T-cell (primary cell): ENCODE measurements at places on chromosomes 6 and 20.

GRCh38 chr6:139019722-139020121 lies 8.8 kb upstream of the ABRACL start:
- DNase-seq = no peak

DNA sequence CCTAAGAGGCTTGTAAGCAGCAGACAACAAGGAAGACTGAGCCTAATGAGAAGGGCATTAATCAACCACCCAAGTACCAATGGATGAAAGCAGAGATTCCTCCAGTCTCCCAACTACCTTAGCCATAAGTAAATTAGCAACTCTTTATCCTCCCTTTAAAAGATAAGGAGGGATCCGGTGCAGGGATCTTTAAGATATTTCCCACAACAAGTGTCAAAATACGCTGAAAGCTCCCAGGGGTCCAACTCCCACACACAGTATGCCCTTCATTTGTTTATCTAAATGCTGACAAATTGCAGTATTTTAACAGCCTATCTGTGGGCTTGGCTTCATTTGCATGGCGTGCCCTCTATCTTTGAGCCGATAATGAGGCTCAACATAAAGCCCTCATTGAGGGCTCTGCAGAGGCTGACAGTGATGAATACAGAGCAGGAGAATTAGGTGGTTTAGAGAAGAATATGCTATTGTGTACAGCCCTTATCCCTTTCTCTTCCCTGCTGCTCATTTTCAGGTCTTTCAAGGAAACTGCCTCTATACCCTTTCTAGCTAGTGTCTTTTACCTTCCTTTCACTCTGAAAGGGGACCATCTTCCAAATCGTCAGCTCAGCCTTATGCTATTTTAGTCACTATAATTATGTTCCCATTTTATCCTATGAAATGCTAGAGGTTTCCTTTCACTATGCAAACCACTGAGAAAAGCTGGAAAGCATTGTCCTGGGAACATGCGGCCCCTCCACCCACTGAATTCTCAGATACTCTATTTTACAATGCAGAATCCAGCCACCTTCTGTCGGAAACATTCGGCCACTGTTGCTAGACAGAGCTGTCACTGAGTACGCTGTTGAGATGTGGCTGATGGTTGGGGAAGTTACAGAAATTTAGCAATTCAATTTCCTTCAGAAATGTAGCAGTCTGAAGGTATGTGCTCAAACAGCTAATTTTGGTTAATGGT lies 575.2 kb upstream of the JAG1 start:
- no peak for DNase-seq

- DNase-seq = no peak
Measured at GRCh38 chr6:11798096-11798495, 19.5 kb upstream of the ADTRP start.

GRCh38 chr6:75530696-75531095 lies 37.1 kb upstream of the FILIP1 start:
- DNase-seq = no peak

DNA sequence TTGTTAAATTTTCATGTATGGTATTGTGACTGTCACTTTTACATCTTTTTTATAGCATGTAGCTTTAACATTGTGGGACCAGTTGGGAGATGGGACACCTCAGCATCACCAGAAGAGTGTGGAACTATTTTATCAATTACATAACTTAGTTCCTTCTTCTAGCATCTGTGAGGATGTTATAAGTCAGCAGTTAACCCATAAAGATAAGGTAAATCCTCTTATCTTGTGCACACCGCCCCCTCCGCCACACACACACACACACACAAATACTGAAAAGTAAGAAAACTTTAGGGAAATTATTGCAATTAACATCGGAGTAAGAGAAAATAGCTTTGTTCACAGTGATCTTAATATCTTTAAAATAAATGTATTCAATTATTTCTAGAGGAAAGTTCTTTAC lies 60.9 kb downstream of the PGM3 start:
- DNase-seq = no peak

DNA sequence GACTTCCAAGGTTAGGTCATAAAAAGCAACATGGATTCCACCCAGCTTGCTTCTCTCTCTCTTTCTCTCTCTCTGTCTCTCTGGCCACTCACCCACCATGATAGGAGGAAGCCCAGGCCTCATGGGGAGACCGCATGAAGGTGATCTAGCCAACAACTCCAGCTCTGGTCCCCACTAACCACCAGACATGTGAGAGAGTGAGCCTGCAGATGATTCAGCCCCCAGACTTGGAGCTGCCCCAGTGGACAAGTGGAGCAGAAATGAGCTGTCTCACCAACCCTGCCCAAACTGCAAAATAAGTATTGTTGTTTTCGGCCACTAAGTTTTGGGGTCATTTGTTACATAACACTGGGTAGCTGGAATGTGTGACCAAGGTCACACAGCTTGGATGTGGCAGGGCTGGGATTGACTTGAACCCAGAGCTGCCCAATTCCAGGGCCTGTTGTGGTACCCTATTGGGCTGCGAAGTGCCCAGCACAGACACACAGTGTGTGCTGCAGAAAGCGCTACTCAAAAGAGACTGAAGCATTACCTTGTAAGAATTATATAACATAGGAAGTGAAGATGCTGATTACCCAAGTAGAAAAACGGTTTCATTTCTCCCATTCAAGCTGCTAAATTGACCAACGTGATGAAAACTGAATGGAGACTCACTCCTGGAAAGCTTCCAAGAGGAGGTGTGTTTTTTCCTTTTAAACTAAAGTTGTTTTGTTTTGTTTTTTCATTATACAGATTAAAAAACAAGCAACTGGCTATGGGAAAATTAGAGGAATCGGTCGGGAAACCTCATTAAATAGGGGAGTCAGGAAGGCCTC lies 9.1 kb upstream of the TLDC2 start:
- DNase-seq = no peak

- no peak for DNase-seq
Measured at GRCh38 chr6:124433387-124434160, 528.7 kb upstream of the RNF217 start.

DNA sequence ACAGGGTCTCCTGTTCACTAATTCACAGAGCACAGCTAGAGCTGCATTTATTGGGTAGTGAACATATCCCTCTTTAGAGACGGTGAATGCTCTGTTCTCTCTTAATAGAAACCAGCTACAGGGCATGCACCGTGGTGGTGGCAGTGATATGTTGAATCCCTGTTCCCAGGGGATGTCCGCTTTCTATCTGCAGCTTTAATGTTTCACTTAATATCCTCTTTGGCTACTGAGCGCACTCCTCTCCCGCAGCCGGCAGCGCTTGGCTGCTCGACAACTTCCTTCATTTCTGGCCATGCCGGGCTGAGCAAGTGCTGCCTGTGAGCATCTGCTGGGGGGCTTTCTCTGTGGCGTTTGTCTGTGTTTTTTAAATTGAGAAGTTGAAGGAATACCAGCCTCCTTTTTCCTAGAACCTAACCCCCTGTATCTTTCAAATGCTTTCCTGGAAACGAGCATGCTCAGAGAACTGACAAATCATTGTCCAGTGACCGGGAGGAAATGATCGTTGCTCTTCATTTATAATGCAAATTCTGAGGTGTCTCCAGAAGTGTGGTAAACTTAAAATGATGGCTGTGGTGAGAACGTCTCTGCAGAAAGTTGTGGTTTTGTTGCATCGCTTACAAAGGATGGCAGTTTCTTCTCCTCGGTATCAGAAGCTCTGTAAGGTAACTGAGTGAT lies 297.9 kb downstream of the UTRN start:
- DNase-seq = peak; percentile 19
